ENCODE measurements at places on chromosomes 13 and 19.

DNA sequence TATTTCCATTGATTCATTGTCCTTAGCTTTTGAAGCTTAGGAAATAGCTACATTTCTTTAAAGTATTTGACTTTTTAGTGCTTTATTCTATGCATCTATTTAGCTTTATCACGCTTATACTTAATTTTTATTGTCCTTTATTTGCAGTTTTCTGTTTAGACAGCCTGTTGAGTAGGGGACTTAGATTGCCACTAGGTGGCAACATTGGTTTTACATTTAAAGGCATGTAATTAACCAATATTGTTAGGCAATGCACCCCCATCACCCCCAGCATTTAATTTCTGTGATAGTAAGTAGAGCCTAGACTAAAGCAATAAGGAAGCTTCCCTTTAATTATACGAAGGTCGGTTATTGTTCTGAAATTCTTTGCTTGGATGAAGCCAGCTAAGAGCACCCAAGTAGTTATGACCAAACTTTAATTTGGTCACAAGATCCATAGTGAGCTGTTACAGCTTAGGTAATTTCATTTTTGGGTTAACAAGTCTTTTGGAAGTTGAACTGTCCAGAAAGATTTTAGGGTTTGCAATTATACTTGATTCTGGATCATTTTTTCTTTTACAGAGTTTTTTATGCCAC, 36.5 kb downstream of the B3GLCT start:
- DNase-seq, result no peak

GRCh38 chr13:66264971-66265370, 965.2 kb downstream of the PCDH9 start:
- DNase-seq, result no peak

DNA sequence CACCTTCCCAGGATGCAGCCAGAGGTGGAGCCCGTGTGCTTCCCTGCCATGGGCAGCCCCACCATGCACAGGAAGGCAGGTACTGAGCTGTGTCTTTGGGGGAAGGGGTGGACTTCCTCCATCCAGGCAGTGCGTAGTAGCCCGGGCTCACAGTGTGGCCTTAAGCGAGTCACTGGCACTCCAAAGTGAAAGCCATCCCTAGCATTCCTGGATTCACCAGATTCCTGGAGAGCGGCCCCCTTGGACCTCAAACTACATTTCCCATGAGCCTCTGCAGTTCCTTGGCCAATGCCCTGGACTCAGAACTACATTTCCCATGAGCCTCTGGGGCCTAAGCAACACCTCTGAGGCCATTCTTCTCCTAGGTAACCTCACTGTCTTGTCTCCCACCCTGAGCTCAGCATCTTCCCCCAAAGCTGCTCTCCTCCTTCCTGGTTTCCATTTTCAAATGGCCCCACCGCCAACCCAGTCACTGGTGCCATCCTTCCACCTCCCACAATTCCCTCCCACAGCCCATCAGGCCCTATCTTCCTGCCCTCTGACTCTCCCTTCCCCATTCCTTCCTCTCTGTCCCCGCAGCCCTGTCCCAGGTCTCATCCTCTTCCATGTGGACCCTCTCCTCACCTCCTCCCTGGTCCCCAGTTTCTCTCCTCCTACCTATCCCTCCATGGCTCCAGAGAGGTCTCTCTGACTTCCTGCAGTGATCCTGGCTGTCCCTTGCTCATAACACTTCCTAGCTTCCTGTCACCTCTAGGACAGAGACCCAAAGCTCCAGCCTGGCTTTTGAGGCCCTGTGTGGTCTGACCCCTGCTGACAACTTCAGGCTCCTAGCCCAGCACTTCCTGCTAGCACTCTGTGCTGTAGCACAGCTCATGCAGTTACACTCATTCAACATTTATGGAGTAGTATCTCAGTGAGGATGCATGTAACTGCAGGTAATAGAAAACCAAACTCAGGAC, at the start of gene C19orf81:
Gene C19orf81 (plus strand): TSS at position 13 of the 959 bp plus-strand sequence. CDS start 0 bp downstream, at position 13.
- DNase-seq, result no peak

DNA sequence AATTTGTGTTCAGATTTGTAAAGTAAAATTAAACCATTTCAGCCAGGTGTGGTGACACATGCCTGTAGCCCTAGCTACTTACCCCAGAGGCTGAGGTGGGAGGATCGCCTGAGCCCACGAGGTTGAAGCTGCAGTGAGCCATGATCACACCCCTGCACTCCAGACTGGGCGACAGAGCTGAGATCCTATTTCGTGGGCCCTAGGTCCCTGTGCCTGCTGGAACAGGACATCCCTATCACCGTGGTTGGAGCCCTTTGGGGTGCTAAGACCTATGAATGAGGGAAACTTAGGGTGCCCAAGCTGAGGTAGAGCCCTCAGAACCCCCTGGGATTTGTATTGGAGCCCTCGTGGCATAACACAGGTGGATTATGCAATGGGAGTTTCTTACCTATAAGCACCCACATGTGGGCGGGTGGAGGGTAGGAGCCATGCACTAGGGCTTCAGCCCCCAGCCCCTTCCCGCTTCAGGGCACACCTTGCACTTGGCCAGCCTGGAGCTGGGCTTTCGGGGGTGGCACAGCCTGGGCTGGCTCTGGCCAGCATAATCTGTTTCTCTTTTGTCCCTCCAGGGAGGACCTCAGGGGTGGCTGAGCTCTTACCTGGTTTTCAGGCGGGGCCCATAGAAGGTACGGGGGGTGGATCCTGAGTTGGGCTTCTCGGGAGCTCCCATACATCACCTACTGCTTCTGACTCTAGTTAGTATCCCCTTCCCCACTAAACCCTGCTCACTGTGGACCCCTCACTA, 7.2 kb upstream of the USF2 start:
- no peak for DNase-seq

- no peak for DNase-seq
These were observed 25.7 kb downstream of the SHC2 start for GRCh38 chr19:435056-435706.

DNA sequence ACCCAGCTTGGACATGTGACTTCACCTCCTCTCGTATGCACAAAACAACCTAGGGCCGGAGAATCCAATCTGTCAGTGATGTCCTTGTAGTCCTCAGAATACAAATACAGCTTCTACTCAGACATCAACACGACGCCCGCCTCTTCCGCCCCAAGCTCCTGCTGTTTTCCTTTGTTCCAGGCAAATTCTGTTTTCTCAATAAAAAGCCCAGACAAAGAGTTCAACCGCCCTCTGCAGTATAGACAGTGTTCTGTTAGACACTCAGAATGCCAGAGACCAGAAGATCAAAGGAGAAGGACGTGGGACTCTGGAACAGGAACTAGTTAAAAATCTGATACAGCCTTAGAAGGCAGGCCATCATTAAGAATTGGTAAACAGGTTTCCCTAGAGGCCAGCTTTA, 42.0 kb upstream of the GGACT start:
- DNase-seq, result no peak

All from esophagus muscularis mucosa (tissue), 4 donors.